ENCODE measurements at places on chromosomes 6 and 20. TPM values are rescaled to one million over a fixed set of nuclear protein-coding genes. Genes with fewer than 3 reads are reported as not detected.

Gene HTR1B
- not detected for total RNA-seq

Gene DLK2
- 1.6 TPM for total RNA-seq

Gene IBTK
- 50.1 TPM for total RNA-seq

Gene CALHM6
- total RNA-seq = 8.9 TPM

Gene TP53TG5
- total RNA-seq = not detected

Measured in skeletal muscle tissue (tissue), 5 donors.